CD4-positive, alpha-beta T cell treated with Interleukin-2 at 100 ng/mL for 4 hours (primary cell): ENCODE measurements at places on chromosomes 1 and 21.

DNA sequence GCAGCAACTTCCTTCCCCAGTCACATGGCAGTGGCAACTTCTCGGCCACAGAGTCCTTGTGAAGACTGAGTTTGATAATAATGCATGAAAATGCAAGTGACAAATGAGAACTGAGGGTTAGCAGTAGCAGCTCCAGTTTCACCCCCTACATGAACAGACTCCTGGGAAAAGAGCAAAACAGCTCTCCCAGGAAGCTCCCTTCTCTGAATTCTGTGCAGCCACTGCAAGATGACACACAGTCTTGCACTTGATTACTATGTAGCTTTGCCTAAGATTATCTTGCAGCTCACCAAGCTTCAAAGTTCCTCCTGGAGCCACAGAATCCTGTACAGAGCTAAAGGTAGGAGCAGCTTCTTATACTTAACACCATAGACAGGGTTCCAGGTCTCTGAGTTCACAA is 4.7 kb downstream of the PGBD5 start:
- DNase-seq, result no peak

DNA sequence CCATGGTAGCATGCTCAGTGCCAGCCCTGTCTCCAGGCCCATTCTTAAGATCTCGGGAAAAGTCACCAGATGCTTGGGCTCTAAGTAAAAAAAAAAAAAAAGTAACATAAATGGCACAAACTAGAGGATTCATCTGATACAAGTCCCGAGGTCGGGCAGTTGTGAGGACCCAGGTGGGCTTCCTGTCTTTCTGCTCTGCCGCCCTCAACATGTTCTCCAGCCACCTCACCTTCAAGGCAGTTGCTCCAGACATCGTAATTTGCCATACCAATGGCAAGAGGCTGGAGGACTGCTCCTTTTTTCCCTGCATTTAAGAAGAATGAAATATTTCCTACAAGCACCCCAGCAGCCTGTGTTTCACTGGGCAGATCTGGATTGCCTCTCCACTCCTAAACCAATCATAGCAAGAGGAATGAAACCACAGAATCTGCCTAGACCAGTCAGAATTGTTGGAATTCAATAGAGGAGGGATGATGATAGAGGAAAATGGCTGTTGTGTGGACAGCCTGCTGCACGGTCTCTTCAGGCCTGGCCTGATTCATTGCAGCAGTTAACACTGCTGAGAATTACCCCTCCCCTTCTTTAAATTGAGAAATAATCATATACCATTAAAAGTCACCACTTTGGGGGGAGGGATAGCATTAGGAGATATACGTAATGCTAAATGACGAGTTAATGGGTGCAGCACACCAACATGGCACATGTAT is 5.4 kb downstream of the HMGN2 start:
- no peak for DNase-seq

GRCh38 chr1:78089010-78089409 is 43.2 kb downstream of the GIPC2 start:
- DNase-seq, result no peak

- DNase-seq, result no peak
Observed at GRCh38 chr1:202689082-202689481, 21.2 kb downstream of the SYT2 start.

- DNase-seq, result no peak
Observed at GRCh38 chr1:5447503-5447960, 544.7 kb downstream of the NPHP4 start.

- DNase-seq, result no peak
Observed at GRCh38 chr1:241715956-241716355, 63.9 kb downstream of the WDR64 start.

DNA sequence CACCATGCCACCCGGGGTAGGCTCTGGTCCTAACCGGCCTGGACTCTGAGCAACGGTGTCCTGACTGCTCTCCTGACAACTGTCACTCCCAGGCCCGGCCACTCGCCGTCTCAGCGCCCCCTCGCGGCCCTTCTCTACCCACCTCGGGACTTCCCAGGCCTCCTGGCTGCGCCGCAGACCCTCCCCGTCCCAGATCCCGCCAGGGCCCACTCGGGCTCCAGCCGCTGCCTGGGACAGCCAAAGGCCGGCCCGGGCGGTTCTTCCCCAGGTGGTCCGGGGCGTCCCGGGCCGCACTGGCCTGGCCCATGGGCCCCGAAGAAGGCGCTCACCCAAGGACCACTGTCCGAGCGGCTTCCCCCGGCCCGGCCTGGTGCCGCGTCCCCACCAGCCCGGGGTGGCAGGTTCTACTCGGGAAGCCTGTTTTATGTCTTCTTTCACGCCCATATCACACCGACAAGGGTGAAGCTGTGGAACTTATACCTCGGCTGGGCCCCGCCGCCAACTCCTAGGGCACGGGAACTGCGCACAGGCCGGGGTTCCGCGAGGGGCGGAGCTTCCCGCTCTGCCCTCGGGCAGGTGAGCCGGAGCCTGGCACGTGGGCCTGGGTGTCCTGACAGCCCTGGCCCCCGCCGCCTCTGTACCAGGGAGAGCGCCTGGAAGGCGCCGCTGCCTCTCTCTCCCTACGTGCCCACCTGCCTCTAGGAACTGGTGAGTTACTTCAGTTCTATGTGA is 138.3 kb downstream of the TTLL7 start:
- DNase-seq, result peak; percentile 68

- no peak for DNase-seq
Observed at GRCh38 chr1:115679141-115679611, 37.4 kb downstream of the VANGL1 start.

DNA sequence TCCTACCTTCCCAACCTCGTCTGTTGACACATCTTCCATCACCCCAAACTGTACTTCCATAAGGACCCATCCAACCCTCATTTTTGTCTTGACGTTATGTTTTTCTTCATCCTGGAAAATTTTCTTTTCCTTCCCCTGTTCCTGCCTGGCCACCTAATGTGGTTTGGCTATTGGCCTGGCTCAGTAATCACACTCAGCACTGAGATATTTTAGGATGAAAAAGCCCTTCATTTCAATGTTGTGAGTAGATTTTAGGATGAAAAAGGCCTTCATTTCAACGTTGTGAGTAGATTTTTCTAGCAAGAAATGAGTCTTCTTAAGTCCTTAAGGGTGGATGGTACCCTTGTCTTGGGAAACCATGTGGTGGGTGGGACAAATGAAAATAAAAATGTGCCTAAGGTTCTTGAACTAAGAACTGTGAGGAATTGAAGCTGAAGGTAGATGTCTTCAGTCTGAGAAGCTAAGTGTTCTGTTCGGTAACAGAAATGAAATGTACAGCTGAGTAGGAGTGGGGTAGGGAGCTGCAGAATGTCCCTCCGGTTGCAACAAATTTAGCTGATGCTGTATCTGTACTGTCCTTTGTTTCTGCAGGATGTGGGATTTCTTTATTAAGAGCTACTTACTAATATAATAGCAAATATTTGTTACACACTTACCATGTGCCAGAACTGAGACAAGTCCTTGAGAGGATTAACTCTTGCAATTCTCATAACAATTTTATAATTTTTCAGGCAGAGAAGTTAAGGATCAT is 36.1 kb downstream of the DNTTIP2 start:
- DNase-seq, result no peak

GRCh38 chr1:169853341-169853740 is 40.4 kb downstream of the SCYL3 start:
- no peak for DNase-seq

DNA sequence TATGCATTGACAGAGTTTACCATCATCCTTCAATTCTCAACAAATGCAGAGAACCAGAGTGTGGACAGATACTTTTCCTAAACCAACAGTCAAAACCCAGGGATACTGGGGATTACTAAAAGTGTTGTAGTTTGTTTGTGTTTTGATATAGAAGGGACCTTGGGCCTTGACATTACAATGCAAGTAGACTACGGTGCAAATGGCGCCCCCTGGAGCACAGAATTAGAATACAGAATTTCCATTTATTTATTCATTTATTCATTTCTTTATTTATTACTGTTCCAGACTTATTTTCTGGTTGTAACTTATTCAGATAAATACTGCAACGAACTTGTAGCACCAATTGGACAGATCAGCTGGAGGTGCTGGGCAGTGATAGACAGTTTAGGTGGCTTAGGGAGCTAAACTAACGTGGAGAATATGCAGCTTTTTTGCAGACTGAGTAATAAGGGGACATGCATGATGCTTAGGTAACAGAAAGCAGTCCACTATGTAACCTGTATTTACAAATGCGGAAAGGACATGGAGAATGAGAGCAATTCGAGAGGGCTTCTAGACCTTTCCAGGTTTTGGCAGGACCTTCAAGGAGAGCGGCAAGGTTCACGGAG is 42.6 kb downstream of the KIRREL1 start:
- DNase-seq, result peak; percentile 4

GRCh38 chr1:114468047-114468446 is 43.0 kb downstream of the TRIM33 start:
- DNase-seq, result no peak

GRCh38 chr1:235270625-235271024 is 57.4 kb downstream of the ARID4B start:
- peak; percentile 24 for DNase-seq

- DNase-seq, result no peak
Observed at GRCh38 chr1:107622535-107622934, 342.4 kb downstream of the VAV3 start.

DNA sequence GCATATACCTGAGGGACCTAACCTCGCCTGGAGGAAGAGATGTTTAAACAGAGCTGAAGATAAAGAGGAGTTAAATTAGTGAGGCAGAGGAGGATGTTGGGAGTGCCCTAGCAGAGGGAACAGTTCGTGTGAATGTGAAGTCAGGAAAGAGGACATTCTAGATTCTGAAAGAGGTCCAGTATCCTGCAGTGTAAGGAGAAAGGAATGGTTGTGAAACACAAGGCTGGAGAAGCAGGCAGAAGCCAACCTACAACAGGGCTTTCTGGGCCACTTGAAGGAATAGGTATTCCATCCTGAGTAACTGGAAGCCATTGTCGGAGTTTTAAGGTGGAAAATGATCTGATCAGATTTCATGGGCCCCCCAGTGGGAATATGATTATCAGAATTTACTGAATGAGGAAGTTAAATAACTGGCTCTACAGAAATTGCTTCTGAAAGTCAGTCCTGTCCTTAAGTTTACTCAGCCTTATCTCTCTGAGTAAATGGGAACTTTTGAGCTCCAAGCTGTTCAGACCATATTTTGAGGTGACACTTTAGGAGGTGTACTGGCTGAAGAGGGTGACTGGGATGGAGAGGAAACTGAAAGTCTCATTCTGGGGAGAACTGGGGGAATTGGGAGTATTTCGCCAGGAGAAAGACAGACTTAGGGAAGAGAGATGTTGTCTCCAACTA is 24.4 kb upstream of the FAAH start:
- no peak for DNase-seq

GRCh38 chr1:4227986-4228385 is 327.9 kb upstream of the C1orf174 start:
- DNase-seq, result no peak

- no peak for DNase-seq
Observed at GRCh38 chr1:41175546-41175945, 66.6 kb downstream of the SCMH1 start.

- DNase-seq, result peak; percentile 78
Observed at GRCh38 chr1:205335692-205336091, 14.1 kb upstream of the NUAK2 start.

GRCh38 chr1:180188091-180188506 is 33.4 kb downstream of the QSOX1 start:
- no peak for DNase-seq

DNA sequence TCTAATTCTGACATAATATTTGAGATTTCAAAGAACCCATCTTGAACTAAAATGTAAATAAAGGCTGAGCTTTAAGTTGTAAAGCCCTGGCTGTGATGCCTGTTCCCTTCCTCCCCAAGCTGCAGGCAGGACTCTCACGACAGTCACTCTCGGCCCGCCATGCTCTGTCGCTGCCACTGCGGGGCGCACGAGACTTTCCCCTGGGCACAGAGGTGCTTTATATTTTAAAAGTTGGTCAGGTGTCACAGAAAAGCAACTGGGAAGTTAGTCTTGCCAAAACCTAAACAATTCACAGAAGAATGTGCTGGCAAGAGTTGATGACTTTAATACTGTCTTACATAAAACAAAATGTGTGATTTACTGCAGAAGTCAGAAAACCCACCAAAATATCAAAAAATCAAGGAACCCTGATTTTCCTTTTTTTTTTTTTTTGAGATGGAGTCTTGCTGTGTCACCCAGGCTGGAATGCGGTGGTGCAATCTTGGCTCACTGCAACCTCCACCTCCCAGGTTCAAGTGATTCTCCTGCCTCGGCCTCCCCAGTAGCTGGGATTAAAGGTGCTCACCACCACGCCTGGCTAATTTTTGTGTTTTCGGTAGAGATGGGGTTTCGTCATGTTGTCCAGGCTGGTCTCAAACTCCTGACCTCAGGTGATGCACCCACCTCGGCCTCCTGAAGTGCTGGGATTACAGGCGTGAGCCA is 10.7 kb downstream of the LRRC47 start:
- DNase-seq, result no peak

GRCh38 chr1:83131692-83131955 is 867.3 kb downstream of the TTLL7 start:
- no peak for DNase-seq

GRCh38 chr1:184465489-184466146 is 78.8 kb downstream of the C1orf21 start:
- peak; percentile 9 for DNase-seq

DNA sequence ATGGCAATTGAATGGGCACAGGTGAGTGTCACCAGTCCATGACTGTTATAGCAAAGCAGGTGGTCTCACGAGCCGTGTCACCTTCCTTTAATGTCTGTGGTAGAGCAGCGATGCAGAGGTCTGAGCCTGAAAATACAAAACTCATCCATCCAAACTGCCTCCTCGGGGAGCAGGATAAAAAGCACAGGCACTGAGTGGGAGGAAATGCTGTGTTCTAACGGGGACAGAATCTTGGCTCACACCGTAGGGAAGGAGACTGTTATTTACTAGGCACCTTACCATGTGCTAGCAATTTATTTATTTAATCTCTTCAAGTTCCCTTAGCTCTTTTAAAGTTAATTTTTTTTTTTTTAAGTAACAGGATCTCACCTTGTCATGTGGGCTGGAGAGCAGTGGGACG is 1.2 kb downstream of the ASCL5 start:
- DNase-seq, result no peak

- DNase-seq, result no peak
Observed at GRCh38 chr1:212879947-212880690, 22.0 kb downstream of the FLVCR1 start.

GRCh38 chr1:42118125-42118524 is 35.1 kb upstream of the GUCA2B start:
- no peak for DNase-seq

- no peak for DNase-seq
Observed at GRCh38 chr1:111600886-111601386, 18.7 kb upstream of the RAP1A start.

GRCh38 chr1:186575348-186575747 is 104.9 kb downstream of the PTGS2 start:
- DNase-seq, result no peak

DNA sequence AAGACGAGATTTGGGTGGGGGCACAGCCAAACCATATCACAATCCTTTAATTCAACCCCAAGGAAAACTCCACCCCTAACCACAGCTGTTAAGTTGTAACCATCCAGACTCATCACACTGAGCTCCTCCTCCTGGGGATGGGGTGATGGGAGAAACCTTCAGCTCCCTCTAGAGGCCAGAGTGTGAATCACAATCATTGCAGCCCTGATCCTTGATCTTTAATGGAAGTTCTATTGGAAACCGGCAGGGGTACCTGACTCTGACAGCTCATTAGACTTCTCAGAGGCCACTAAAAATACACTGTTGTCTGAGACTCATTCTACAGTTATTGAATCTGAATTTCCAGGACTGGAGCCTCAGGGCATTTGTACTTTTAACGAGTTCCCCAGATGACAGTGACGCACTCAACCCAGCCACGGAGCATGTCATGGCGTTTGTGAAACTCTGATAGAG is 127.2 kb downstream of the IGSF21 start:
- DNase-seq, result no peak

- DNase-seq, result no peak
Observed at GRCh38 chr21:25467896-25468295, 139.4 kb downstream of the MRPL39 start.
